ENCODE measurements at places on chromosomes 7 and 10.

- no peak for DNase-seq
These were observed 97.8 kb downstream of the AGMO start for GRCh38 chr7:15463801-15464666.

- no peak for DNase-seq
These were observed 3.6 kb downstream of the CASP7 start for GRCh38 chr10:113683300-113683699.

- no peak for DNase-seq
These were observed 185.7 kb upstream of the ADO start for GRCh38 chr10:62618576-62619412.

DNA sequence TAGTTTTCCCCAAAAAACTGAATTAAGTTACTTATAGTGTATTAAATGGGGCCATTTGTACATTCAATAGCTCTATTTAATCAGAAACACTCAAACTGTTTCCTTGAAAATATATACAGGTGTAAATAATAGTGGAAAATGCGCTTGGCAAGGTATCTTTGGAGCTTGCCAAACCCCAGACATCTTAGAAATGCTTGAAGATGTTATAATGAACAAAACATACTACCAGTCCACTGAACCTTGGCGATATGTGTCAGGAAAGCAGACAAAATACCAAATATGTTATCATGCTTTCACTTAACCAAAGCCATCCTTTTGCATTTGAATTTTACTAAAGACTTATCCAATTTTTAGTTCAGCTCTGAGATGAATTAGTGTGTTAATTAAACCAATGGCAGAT, 352.7 kb upstream of the SEMA3A start:
- DNase-seq, result no peak

GRCh38 chr10:90930070-90930837, 9.4 kb upstream of the ANKRD1 start:
- no peak for DNase-seq

- no peak for DNase-seq
These were observed 9.1 kb downstream of the SEM1 start for GRCh38 chr7:96700516-96700915.

GRCh38 chr10:7484456-7485243, 73.8 kb upstream of the SFMBT2 start:
- DNase-seq, result no peak

DNA sequence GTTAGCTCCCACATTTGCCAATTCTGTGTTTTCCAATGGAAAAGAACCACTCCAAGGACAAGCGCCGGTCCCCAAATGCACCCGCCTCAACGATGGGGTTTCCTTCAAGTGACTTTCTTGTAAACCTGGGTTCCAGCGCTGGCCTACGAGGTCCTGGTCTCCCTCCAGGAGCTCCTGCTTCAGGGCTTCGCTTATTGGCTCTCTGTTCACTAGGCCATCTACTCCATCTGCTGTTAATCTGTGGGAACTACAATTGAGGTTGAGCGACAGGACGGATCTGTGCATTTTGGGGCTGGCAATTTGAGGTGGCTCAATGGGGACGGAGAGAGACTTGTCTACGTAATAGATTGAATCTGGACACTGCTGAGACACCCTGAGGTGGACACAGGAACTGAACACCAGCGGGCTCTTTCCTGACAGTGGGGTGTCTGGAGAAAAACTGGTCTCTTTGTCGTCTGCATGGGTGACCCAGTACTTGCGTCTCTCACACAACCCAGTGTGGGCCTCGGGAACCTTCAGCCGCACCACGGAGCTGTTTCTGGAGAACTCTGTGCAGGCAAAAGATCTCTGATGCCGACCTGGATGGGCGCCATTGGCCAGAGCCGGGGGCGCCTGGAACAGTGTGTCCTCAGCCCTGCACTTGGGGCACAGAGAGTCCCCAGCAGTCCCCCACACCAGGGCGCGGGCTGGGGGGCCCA, 115.9 kb upstream of the ADAM12 start:
- DNase-seq, result peak; percentile 52

- no peak for DNase-seq
These were observed 52.0 kb downstream of the ABCC2 start for GRCh38 chr10:99834410-99834809.
